Activated T-cell treated with anti-CD3 and anti-CD28 coated beads for 1 hour (primary cell): ENCODE measurements at places on chromosomes 4 and X.
A peak's percentile ranks its signal among the peaks of the same experiment; 100 is the strongest.

GRCh38 chr4:166827167-166827566 is 407.1 kb downstream of the SPOCK3 start:
- no peak for DNase-seq

- DNase-seq, result no peak
Measured at GRCh38 chrX:38941675-38942074, 140.4 kb downstream of the MID1IP1 start.

- DNase-seq, result no peak
Measured at GRCh38 chrX:40415675-40416074, 165.1 kb upstream of the ATP6AP2 start.

DNA sequence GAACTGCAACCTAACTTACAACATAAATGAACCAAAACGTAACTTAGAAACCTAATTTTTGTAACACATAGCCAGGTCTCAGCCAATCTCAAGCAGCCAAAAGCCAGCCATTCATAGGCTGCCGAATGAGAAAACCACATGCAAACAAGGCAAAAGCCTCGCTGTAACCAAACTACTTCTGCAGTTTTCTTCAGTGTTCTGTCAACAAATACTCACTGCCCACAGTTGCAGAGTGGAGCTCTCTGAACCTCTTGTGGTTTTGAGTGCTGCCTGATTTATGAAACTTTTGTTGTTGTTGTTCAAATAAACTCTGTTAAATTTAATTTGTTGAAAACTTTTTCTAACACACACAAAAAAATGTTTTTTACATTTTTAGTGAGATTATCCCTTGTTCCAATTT is 251.2 kb downstream of the PAPSS1 start:
- DNase-seq, result no peak

DNA sequence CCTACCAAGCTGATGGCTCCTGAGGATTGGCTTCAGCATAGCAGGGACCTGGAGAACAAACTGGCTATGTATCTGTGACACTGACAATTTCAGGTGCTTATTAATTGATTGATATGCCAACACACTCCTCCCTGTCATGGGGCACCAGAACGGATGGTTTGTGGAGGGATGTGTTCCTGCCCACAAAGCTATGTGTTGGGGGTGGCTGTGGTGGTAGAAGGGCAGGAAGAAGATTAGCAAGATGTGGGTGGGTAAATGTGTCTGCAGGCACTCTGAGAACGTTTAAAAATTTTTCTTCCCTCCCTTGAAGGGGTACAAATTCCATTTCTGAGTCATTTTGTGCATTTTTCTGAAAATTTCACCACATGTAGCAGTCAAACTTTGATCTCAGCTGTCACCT is 55.0 kb upstream of the SCML1 start:
- no peak for DNase-seq

- no peak for DNase-seq
Measured at GRCh38 chrX:142089193-142089592, 115.9 kb downstream of the MAGEC2 start.

- DNase-seq, result no peak
Measured at GRCh38 chrX:143461606-143462005, 55.7 kb downstream of the SPANXN3 start.

DNA sequence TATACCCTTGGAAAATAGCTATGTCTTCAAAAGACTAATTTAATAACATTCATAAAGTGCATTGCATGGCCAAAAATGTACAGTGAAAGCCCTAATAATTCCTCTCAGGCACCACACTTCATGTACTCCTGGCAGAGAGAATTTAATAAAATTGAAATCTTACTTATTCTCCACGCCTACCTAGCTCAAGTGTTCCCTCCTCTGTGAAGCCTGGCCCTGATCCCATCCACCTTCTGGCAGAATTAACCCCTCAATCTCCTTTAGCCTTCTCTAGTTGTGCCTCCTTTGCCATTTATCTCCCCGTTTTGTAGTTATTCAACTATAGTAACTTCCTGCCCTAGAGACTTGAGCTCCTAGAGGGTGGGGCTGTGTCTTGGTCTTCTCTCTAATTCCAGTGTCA is 26.7 kb downstream of the ACE2 start:
- no peak for DNase-seq

- DNase-seq, result no peak
Measured at GRCh38 chr4:11813951-11814446, 385.3 kb upstream of the HS3ST1 start.

DNA sequence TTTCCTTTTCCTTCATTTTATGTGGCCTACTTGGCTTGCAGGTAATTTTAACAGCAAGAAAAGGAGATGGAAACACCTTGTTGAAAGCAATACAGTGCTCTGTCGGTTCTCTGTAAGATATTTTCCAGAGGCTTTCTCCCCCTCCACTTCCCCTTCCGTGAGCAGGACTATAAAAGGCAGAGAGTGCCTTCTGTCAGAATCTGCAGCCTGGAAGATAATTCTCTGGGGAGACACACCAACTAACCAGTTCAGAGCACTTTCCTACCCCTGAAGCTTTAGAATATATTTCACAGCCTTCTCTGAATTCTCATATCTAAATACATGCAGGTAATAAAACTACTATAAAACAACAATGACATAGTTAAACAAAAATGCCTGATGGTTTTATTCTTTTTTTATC is 141.1 kb downstream of the IDS start:
- no peak for DNase-seq

- no peak for DNase-seq
Measured at GRCh38 chrX:3161681-3162080, 120.4 kb downstream of the ARSF start.

DNA sequence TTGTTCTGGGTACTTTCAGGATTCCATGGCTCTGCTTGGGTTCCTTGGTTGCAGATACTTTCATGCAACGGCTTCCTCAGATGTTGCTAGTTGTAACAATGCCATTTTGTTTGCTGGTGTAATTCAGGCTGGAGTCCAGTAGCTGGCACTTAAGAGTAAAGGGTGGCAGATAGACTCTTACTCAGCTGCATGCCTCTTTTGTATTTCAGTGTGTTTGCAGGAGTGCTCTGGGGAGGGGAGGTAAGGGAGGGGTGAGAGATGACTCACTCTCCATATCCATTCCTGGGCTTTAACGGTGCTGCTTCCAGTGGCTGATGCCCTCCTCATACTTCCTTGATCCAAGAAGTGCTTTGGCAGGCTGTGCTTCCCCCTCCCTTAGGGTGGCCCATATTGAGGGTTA is 155.2 kb downstream of the ZNF330 start:
- DNase-seq, result no peak

- no peak for DNase-seq
Measured at GRCh38 chrX:20362268-20363267, 95.9 kb upstream of the RPS6KA3 start.

DNA sequence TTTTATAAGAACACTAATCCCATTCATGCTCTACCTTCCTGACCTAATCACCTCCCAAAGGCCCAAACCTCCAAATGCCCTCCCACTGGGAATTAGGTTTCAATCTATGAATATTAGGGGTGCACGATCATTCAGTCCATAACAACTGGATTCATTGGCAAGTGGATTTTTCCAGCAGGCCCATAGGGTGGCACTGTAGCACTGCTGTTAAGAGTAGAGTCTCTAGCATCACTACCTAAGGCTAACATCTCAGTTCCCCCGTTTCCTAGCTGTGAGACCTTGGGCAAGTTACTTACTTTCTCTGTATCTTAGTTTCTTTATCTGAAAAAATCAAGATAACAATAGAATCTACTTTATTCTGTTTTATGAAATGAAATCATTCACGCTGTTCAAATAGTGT is 315.8 kb downstream of the STIM2 start:
- DNase-seq, result no peak

DNA sequence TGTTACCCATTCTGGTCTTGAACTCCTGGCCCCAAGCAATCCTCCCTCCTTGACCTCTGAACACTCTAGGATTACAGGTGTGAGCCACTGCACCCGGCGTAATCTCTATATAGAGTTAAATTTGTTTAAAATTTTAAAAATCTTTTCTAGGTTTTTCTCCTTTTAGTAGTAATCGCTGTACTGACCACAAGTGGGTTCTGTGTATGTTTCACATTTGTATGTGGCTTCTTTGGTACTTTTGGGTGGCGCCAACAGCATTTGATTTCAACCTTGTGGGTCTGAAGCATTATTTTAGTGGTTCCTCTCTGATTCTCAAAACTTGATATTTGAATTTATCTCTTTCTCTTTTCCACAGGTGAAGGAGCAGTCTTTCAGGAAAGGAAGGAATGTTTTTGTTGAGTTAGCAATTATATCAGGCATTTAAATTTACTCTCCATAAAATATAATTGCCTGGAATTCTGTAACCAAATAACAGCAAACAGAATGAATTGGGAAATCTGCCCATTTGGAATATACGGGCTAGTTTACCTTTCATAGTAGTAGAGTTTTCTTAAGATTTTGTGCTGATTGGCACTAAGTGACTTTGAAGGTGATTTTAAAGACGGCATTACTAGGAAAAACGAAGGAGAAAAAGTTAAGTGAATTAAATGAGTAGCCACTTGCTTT is 29.5 kb downstream of the ARHGAP10 start:
- DNase-seq, result no peak

DNA sequence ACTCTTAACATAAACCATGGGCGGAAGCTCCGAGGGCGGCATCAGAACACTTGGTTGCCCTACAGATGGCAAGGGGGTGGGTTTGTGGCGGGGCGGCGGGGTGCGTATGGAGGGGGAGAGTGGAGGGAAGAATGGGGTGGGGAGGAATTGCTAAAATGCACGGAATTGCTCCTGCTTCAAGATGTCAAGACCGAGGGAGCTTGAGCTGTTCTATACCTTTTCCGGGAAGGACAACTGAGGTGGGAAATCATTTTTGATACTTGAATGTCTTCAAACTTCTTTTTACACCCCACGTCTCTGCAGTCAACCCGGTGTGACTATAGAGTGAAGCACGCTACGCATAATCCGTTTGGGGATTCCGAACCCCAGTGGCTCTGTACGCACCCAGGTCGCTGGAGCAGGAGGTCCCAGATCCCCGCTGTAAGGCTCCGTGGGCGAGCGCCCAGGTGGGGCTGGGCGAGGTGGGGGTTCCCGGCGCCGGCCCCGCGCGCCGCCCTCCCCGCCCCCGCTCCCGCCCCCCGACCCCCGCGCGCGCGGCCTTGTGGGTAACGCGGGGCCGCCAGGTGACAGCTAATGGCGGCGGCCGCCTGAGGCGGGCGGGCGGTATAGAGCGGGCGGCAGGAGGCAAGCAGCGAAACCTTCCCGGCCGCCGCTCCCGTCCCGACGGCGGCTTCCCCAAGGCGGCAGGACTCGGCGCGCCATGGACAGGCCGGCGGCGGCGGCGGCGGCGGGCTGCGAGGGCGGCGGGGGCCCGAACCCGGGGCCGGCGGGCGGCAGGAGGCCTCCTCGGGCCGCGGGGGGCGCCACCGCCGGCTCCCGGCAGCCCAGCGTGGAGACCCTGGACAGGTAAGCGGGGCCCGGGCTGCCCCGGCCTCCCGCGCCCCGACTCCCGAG is at the start of gene MTMR1:
TSS of gene MTMR1 (plus strand) at position 566 of the 894 bp plus-strand sequence. CDS start at position 701, 135 bp downstream.
- DNase-seq, result peak; percentile 38

GRCh38 chr4:153592064-153592463 is 92.0 kb upstream of the TLR2 start:
- DNase-seq, result no peak

DNA sequence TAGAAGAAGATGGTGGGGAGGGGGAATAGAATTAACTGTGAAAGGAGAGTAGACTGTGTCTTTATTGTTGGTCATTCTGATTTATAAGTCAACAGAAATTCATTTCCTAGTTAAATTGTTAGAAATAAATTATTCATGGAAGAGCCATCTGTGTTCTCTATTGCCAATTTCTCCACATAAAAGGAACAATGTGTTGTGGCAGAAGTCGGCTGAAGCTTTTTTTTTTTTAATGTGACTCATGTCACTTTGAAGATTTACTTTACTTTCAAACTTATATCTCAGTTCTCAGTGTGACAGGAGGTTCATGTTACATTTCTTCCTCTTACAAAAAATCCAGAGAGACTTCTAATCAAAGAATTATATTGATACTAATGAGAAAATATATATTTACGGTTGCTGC is 60.5 kb downstream of the CPE start:
- DNase-seq, result no peak

GRCh38 chr4:56050625-56051024 is 101.9 kb downstream of the CEP135 start:
- DNase-seq, result no peak

GRCh38 chr4:100060765-100061416 is 110.8 kb upstream of the H2AZ1 start:
- no peak for DNase-seq

DNA sequence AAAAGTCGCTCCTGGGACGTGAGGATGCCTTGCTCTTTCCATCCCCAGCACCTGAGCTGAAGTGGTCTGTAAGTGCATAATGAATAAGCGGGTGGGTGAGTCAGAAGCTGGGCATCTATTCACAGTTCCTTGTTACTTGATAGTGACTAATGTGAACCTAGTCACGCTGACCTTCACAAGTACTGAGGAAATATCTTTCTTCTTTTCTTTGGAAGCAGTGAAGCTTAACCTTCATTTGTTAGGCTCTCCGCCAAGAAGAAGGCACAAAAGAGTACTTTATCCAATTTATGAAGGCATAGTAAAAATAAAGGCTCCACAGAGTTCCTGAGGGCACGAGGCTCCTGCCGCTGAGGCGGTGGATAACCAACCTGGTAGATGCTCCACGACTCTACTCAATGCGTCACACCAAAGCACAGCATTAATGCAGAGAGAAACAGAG is 475.7 kb upstream of the SLIT2 start:
- no peak for DNase-seq

- no peak for DNase-seq
Measured at GRCh38 chr4:41535911-41536371, 2.0 kb upstream of the LIMCH1 start.

DNA sequence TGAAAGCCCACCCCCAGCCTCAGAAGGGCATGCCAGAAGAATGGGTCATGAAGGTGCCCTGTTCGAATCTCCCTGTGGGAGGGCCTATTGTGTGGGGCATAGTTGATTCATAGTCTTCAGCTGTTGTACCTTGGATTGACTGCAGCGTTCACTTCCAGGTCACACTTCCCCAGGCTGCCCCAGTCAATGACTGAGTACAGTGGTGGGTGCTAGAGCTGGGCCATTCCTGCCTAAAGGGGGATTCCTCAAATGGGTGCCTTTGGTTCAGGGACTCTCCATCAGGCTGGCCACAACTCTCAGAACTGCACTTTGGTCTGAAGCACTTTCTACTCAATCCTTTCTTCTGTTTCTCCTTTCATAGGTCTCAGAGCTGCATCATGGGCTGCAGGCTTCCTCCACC is 35.0 kb upstream of the RASGEF1B start:
- DNase-seq, result no peak

DNA sequence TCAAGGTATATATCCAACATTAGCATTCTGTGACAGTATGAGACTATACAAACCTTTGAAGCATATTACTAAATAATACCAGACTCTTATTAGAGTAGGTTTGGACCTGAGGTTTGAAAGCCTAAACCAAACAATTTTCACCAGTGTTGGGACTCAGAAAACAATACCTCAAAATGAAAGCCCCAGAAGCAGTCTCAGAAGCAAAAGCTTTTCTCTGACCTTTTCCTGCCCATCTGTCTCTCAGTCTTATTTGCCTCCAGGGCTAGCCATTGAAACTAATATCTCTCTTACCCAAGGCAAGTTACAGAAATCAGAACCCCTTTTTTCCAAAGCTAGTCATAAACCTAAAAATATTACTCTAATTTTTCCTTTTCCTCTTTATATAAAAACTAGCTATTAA is 163.3 kb downstream of the PTCHD1 start:
- no peak for DNase-seq

- DNase-seq, result no peak
Measured at GRCh38 chr4:76579596-76580375, 144.8 kb downstream of the SHROOM3 start.
